ENCODE measurements at places on chromosomes 5 and 9.

- H3K27ac ChIP-seq: peak overlapping the region; percentile 71
- H3K36me3 ChIP-seq: no peaks in the 10 kb centered on the region
- DNase-seq: no peak
- H3K27me3 ChIP-seq: no peaks in the 10 kb centered on the region
These were observed 27.3 kb upstream of the TRIM14 start for GRCh38 chr9:98146101-98146991.

DNA sequence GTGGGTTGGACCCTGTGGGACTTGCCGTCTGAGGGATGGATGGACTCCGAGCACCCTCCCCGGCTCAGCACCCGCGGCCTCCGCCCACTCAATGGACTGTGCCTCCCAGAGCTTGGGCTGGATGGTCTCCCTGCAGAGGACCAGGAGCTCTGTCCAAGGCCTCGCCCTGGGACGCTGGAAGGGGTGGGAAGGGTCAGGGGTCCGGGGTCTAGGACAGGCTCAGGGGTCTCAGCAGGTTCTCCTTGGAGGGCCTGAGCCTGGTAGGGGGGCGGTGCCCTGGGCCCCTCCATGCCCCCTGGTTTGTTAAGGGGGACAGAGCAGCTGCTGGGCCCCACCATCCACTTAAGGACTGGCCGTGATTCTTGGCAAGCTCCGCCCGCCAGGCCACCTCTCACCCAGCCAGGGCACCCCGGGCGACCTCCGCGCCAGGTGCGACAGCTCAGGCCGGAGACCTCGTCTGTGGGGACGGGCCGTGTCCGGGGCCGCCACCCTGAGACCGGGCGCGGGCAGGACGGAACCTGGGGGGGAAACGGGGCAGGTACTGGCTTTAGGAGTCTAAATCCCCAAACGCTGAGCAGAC is 29.2 kb downstream of the EXOC3 start:
- H3K4me1 ChIP-seq: peaks cover 16% of the 10 kb centered on the region
- peak; percentile 19 for DNase-seq
- H3K4me3 ChIP-seq: peak overlapping the region; percentile 74

DNA sequence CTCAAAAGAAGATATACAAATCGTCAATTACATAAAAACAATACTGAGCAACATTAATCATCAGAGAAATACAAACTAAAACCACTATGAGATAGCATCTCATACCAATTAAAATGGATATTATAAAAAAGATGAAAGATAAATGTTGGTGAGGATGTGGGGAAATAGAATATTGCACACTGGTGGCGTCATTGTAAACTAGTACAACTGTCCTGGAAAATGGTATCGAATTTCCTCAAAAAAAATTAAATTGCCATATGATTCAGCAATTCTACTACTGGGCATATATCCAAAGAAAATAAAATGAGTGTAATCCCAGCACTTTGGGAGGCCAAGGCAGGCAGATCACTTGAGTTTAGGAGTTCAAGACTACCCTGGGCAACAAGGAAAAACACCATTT is 326.0 kb upstream of the FTMT start:
- no peak overlapping the region for H3K4me3 ChIP-seq
- no peaks in the 10 kb centered on the region for H3K4me1 ChIP-seq
- no peak for DNase-seq
- H3K27me3 ChIP-seq: no peaks in the 10 kb centered on the region
- no peak overlapping the region for H3K27ac ChIP-seq

DNA sequence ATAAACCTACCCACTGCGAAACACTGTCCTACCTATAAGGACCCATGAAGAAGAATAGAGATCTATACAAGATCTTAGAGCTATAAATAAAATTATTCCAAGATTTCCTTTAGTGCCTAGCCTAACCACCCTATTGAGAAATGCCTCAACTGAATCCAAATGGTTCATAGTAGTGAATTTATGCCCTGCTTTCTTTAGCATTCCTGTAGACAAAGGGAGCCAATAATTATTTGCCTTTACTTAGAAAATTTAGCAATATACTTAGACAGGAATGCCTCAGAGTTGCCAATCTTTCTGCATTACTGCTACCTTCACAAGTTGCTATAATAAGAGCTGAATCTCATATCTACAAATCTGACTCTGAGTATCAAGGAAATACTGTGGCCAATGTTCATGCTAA is 62.6 kb downstream of the PUM3 start:
- no peak overlapping the region for H3K27ac ChIP-seq
- no peaks in the 10 kb centered on the region for H3K27me3 ChIP-seq
- no peak overlapping the region for H3K4me3 ChIP-seq

- H3K27ac ChIP-seq: no peak overlapping the region
- no peak overlapping the region for H3K4me3 ChIP-seq
- DNase-seq: no peak
- H3K4me1 ChIP-seq: peaks cover 12% of the 10 kb centered on the region
These were observed 130.7 kb upstream of the NTRK2 start for GRCh38 chr9:84538879-84539278.

- H3K27me3 ChIP-seq: no peaks in the 10 kb centered on the region
- peak; percentile 41 for DNase-seq
- peaks cover 40% of the 10 kb centered on the region for H3K4me1 ChIP-seq
- H3K27ac ChIP-seq: peak overlapping the region; percentile 90
- peak overlapping the region; percentile 53 for H3K4me3 ChIP-seq
- H3K36me3 ChIP-seq: no peaks in the 10 kb centered on the region
These were observed 59.0 kb downstream of the MAP1B start for GRCh38 chr5:72166070-72166979.

DNA sequence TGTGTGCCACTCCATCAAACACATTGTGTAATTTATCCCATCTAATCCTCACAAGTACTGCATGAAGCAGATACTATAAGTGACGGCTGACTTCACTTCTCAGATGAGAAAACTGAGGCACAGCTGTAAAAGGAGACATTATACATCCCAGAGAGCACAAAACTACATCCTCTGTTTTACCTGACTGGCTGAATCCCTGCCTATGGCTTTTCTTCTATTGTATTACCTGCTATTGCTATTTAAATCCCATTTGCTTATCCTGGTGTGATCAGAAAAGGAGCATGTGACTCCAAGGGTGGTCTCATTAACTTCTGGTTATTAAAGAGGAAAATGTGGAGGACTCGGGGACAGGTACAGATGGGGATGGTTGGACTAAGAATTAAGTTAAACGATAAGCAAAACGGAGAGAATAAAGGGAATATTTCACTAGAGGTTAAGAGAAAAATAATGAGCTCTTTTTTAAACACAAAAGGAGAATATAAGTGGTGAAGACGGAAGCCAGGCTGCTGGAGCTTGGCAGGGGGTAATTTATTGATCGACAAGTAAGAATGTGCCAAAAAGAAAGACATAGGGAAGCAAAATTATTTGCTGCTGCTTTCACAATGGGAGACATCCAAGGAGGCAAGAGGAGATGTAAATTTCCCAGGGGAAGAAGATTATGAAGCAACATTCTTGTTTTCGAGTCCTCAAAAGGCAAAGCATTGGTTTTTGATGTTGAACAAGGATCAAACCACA is 155.7 kb upstream of the GPR151 start:
- no peak overlapping the region for H3K4me3 ChIP-seq
- H3K4me1 ChIP-seq: peaks cover 25% of the 10 kb centered on the region
- no peak overlapping the region for H3K27ac ChIP-seq
- H3K27me3 ChIP-seq: no peaks in the 10 kb centered on the region

- H3K4me1 ChIP-seq: peaks cover 2% of the 10 kb centered on the region
- peaks cover 12% of the 10 kb centered on the region for H3K36me3 ChIP-seq
- no peak overlapping the region for H3K27ac ChIP-seq
- H3K27me3 ChIP-seq: no peaks in the 10 kb centered on the region
These were observed 417.7 kb downstream of the ENC1 start for GRCh38 chr5:74222806-74223205.

DNA sequence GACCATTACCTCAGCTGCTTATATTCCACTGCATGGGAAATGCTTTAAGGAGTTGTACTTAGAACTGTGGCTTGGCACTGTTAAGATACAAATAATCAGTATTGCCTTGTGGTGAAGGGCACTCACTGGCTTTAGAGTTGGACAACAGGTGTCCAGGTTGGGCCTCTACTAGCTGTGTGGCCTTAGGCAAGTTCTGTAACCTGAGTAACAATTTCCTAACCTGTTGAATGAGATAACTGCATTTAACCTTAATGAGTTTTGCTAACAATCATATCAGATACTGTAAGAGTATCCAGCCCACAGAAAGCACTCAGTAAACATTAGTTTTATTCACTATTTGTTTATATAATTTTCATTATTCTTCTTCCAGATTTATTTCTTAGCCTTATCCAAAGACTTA is 17.2 kb upstream of the HK3 start:
- no peak overlapping the region for H3K4me3 ChIP-seq
- H3K4me1 ChIP-seq: peaks cover 2% of the 10 kb centered on the region
- no peak overlapping the region for H3K27ac ChIP-seq
- H3K27me3 ChIP-seq: no peaks in the 10 kb centered on the region
- no peak for DNase-seq

- no peak overlapping the region for H3K4me3 ChIP-seq
- peaks cover 4% of the 10 kb centered on the region for H3K4me1 ChIP-seq
- DNase-seq: no peak
- peaks cover 3% of the 10 kb centered on the region for H3K36me3 ChIP-seq
- peaks cover 11% of the 10 kb centered on the region for H3K27me3 ChIP-seq
These were observed 201.0 kb downstream of the IRX2 start for GRCh38 chr5:2550509-2550908.

- no peaks in the 10 kb centered on the region for H3K36me3 ChIP-seq
- H3K4me1 ChIP-seq: no peaks in the 10 kb centered on the region
- H3K27ac ChIP-seq: no peak overlapping the region
- no peak for DNase-seq
- H3K4me3 ChIP-seq: no peak overlapping the region
These were observed 34.4 kb upstream of the PIK3R1 start for GRCh38 chr5:68181039-68181599.

- no peaks in the 10 kb centered on the region for H3K36me3 ChIP-seq
- H3K27ac ChIP-seq: no peak overlapping the region
- no peak for DNase-seq
- peaks cover 10% of the 10 kb centered on the region for H3K4me1 ChIP-seq
- no peaks in the 10 kb centered on the region for H3K27me3 ChIP-seq
These were observed 310.7 kb downstream of the PJA2 start for GRCh38 chr5:109099081-109099480.

DNA sequence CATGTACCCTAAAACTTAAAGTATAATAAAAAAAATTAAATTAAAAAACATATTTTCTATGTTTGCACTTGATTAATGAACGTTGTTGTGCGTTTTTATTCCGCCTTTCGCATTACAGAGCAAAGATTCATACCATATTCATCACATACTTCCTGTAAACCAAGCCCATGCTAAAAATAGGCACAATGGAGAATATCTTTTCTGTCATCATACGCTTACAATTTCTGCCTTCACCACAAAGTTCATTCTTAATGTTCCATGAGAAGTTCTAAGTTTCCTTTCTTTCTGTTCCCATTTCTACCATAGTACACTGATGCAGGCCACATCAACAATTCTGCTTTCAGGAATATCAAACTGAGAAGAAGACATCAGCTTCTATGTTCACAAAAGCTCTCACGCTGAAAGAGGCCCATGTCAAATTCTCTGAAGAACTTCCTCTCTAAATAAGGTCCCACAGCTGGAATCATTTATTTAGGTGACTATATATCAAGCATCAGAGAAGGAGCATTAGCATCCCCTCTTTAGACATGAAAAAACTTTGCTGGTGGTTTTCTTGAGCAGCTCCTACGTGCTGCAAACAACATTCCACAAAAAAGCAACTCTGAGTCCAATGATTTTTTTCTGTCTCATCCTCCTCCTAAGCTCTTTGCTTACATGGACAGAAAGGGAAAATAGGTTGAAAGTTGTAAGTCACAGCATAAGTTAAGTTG is 456.4 kb downstream of the CDH10 start:
- no peak overlapping the region for H3K27ac ChIP-seq
- H3K36me3 ChIP-seq: no peaks in the 10 kb centered on the region
- no peaks in the 10 kb centered on the region for H3K27me3 ChIP-seq
- H3K4me1 ChIP-seq: no peaks in the 10 kb centered on the region
- H3K4me3 ChIP-seq: no peak overlapping the region

GRCh38 chr5:115260248-115260647 is 2.4 kb downstream of the PGGT1B start:
- H3K4me3 ChIP-seq: no peak overlapping the region
- no peak for DNase-seq
- H3K27me3 ChIP-seq: no peaks in the 10 kb centered on the region
- H3K4me1 ChIP-seq: peaks cover 27% of the 10 kb centered on the region
- H3K27ac ChIP-seq: no peak overlapping the region

Measured in mesothelial cell of epicardium (in vitro differentiated cells).